ENCODE measurements at places on chromosomes 3 and 15.

DNA sequence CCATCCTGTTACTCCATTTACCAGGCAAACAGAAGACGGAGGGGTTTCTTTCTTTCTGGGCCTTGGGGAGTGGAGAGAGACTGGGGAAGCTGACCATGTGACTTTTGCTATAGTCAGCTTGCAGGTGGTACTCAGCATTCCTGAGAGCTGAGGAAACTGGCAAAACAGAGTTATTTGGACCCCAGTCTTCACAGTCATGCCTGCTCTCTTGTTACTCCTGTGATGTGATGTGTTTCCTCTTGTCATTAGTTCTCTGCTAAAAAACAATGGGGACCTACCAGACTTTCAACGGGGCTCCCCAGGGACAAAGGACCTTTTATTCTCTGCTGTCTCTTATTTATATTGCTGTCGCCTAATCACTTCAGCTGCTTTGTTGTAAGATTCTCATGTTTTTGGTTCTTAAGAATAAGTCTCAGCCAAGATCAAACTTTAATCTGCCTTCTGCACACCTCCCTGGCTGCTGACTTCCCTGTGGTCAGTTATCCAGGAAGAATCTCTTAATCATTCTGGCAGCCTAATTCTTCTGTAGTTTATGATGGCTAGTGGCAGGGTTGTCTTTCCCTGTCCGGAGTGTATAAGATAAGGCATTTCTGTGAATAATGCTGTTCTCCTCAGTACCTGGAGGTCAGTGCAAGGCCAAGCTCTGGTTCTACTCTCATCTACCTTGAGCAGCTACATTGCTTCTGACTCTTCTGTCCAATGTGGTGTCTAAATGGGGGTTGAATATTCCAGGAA lies 8.8 kb downstream of the STARD9 start:
- DNase-seq: no peak

DNA sequence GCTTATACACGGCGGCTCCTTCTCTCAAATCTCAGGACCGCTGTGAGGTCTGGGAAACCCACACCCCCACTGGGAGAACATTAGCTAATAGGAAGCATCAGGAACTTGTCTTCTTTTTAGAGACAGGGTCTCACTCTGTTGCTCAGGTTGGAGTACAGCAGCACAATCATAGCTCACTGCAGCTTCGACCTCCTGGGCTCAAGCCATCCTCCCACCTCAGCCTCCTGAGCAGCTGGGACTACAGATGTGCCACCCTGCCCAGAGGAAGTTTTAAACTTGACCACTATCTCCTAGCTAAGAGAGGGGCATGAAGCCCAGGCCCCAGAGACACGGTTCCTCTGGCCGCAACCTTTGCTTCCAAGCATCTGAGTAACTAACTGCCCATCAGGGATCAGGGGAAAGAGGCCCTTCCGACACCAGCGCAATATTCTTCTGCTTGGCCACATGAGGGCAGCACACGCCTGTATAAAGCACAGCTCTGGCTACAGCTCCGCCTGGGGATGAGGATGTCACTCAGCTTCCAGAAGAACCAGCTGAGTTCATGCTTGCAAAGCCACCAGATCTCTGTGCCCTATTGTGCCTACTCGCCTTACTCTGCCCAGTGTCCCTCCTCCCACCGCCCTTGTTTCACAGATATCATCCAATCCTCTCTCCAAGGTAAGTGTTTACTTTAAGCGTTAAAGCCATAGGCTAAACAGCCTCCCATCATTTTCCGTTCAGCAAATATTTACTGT lies 57.6 kb upstream of the SLC6A11 start:
- peak; percentile 62 for DNase-seq

GRCh38 chr3:16377847-16378302 lies 112.9 kb downstream of the OXNAD1 start:
- DNase-seq: peak; percentile 57

GRCh38 chr3:157074490-157074889 lies 85.5 kb downstream of the CCNL1 start:
- no peak for DNase-seq

GRCh38 chr3:24184528-24185176 lies 239.6 kb downstream of the NR1D2 start:
- DNase-seq: no peak

DNA sequence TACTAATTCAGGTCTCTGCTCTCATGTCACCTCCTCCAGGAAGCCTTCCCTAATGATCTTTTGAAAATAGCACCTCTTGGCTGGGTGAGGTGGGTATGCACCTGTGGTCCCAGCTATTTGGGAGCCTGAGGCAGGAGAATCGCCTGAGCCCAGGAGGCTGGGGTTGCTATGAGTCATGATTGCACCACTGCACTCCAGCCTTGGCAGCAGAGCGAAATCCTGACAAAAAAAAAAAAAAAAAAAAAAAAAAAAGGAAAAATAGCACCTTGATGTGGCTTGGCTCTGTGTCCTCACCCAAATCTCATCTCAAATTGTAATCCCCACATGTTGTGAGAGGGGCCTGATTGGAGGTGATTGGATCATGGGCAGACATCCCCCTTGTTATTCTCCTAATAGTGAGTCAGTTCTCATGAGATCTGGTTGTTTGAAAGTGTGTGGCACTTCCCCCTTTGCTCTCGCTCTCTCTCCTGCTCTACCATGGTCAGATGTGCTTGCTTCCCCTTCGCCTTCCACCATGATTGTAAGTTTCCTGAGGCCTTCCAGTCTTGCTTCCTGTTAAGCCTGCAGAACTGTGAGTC lies 11.2 kb upstream of the RNU6-1 start:
- DNase-seq: no peak

DNA sequence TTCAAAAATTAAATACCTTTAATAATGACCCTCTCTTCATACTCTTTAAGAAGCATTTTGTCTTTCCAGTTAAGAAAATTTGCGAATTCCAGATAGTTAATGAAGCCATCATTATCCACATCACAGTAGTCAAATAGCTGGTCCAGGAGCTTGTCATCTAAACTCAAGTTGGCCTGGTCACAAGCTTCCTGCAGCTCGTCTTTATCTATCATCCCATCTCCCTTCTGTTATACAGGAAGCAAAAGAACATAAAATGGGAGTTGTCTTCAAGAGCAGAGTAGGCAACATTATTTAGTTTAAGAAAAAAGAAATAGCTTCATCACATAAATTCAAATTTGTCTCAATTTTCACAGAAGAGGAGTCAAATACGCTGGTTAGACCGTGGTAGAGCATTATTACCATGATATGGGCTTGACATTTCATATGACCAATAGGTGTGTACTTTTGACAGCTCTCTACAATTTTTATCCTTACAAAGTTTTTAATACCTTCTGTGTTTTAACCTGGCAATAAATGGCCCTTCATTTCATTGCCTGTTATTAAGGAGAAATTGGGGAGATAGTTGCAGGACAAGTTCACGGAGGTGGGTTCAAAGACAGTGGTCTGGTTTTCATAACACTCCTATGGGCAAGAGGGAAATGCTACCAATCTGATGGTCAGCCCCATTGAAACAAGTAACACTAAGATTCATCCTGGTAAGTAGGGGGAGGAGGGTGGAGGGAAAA lies 45.4 kb downstream of the EFHB start:
- DNase-seq: no peak

DNA sequence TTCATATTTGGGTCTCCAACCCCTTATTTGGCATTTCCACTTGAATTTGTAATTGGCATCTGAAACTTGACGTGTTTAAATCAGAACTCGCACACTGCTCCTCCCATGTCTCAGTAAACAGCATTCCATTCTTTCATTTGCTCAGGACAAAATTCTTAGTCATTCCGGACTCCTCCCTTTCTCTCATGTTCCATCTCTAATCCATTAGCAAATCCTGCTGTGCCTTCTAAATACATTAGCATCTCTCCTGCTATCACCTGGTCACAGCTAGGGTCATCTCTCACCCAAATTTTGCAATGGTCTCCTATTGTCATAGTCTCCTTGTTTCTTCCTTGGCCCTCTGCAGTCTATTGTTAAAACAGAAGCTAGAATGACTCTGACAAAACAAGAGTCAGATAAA lies 119.9 kb upstream of the CADPS start:
- no peak for DNase-seq

DNA sequence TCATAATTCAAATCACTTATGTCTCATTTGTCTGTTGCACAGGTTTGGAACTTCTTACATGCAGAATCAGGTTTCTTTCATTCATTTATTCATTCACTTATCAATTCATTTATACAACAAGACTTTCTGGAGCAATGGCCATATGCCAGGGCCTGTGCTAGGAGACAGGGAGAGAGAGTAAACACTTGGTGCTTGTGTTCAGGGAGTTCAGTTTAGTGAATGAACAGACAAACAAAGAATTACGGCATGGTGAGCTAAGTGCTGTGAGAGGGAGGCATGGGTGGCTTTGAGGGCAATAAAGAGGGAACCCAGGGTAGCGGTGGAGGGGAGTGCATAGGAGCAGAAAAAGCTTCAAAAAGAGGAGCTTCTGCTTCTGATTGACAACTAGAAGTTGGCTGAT lies 8.5 kb upstream of the IREB2 start:
- DNase-seq: no peak

DNA sequence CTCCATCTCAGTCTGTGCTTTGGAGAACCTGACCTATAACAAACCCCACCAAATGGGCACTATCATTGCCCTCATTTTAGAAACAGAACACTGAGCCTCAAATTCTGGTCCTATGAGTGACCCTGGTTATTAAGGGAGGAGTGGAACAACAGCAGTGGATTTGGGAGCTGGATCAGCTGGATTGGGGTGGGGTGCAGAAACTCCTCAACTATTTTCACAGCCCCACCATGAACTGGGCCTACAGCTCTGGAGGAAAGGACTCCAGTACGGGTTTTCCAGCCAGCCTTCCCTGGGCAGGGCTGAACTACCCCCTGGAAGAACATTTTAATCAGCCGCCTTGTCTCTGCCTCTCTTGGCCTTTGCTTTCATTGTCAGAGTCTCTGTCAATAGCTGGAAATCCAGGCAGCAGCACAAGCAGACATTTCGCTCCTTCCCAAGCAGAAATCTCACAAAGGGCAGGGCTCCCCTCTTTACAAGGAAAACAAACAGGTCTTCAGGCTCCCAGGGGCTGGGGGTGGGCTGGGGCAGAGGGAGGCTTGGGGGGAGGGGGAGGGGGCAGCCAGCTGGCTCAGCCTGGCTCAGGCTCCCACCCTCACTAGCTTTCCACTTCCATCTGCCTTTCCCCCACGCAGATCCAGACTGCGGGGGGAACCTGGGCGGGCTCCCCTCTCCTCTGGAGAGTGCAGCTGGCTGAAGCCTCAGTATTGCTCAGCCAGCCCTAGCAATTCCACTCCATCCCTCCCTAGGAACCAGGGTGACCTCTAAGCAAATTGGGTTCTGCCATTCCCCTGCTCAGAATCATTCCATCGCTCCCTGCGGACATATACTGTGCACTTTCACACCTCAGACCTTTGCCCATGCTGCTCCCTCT lies 13.7 kb upstream of the TLE3 start:
- peak; percentile 37 for DNase-seq

DNA sequence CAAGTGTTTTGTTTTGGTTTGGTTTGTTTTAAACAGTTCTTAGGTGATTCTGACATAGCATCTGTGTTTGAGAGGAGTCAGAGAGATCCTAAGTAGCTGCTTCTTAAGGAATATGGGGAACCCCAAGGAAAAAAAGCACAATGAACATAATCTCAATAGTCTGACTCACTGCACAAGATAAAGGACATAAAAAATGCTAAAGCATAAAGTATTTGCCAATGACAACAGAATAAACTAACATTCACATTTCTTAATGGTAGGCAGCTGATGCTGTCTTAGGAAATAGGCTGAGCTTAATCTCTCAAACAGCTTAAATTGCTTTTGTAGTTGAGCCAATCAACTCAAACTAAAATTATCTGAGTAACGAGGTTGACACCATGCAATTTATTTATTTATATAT lies 2.9 kb downstream of the NCEH1 start:
- no peak for DNase-seq

GRCh38 chr3:65398953-65399352 lies 639.8 kb downstream of the MAGI1 start:
- no peak for DNase-seq

DNA sequence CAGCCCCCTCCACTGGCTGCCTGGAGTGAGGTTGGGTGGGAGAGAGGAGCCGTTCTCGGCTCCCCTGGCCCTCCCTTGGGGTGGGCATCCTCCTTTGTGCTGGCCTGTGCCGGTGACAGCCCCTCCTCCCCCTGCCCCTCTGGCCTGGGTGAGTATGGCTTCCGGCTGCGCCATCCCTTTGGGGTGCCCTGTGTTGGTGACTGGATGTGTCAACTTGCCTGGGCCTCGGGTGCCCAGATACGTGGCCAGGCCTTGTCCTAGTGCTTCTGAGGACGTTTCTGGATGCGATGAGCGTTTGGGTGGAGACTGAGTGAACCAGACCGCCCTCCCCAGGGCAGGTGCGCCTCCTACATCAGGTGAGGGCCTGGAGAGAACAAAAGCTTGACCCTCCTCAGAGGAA lies 59.7 kb downstream of the PLXNA1 start:
- DNase-seq: no peak

GRCh38 chr3:196280689-196281440 lies 6.7 kb downstream of the PCYT1A start:
- no peak for DNase-seq

- DNase-seq: no peak
Measured at GRCh38 chr15:49990835-49991545, 128.0 kb downstream of the ATP8B4 start.

DNA sequence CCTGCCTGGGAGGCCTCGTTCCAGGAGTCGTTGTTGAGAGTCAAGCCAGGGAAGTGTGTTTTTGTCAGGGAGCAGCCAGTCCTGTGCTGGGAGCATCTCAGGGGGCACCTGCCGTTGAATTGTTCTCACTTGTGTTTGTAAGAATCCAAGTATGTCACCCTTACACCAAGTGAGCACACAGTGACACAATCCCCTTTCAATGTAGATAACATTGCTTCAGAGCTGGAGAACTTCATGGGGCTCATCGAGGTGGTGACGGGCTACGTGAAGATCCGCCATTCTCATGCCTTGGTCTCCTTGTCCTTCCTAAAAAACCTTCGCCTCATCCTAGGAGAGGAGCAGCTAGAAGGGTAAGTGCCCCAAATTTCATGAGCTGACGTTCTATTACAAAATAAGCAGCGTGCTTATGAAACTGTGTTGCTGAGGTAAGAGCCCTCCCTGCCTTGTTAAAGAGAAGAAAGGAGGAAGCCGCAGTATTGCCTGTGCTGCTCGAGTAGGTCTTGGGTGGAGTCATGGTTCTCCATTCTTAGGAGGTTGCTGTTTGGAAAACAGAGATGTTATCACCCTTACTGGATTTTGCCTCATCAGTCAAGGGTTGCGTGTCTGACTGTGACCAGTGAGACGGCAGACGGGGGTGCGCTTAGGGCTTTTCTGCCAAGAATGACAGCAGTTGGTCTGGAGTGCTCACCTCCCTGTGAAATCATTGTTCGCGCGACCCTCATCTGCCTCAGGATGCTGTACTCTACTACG lies 108.1 kb downstream of the PGPEP1L start:
- DNase-seq: no peak

- DNase-seq: peak; percentile 36
Measured at GRCh38 chr15:45521596-45522327, 793 bp downstream of the SLC30A4 start.

DNA sequence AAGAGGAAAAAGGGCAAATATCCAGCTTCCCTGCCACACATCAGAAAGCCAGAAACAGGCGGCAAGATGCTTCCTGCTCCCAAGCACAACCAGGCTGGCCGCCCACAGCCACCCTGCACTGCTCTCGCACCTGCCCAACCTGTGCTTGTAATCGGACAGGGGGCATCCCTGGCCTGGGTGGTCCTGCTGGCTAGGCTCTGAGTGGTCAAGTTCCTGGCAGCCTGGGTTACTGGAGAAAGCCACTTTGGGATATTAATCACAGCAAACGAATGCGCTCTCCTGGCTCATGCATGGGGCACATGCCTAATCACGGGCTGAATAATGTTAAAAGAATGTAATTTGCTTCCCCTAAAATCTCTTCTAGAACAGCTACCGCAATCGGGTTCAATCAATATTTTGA lies 442.4 kb downstream of the MCTP2 start:
- DNase-seq: no peak

Data from Jurkat, Clone E6-1 (cell line).